ENCODE measurements at places on chromosomes 1 and 21. TPM values are rescaled to one million over a fixed set of nuclear protein-coding genes. Genes with fewer than 3 reads are reported as not detected.

DNA sequence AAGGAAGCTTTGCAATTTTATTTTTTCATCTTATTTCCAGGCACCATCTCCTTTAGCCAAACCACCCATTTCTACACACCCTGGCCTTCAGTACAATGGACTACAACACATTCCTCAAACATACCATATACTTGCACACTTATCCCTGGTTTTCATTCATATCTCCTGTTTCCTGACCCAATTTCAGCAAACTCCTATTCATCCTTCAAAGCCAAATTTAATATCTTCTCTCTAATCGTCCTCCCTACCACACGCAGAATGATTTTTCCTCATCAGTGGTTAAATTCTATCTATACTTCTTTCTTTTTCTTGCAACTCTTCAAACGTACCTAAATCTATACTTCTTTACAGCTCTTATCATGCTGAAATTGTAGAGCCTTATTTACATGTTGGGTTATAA lies 2.9 kb downstream of the DENND2C start:
- DNase-seq = no peak

GRCh38 chr1:96427616-96428015 lies 294.0 kb upstream of the PTBP2 start:
- no peak for DNase-seq

Gene PPIH
- polyA plus RNA-seq = 37.6 TPM

DNA sequence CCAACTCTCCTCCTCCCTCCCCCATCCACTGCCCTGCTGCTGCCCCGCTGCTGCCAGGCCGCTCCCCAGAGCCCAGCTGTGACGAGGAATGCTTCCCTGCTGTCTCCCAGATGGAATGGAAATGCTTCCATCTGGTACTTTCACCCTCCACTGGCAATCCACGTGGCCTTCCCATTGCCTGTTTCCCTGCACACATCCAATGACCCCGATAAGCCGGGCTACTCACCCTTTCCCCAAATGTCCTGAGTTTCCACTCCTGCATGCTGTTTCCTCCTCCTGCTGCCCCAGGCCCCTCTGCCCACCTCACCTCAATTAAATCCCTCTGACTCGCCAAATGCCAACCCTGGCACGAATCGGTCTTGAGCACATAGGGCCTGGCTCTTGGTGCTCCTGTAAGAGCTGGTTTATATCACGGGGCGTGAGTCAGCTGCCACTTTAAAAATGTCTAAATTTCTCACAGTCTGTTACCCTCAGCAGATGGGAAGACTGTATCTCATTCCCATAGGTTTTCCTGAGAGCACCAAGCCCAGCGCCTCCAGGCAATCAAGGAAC lies 36.4 kb downstream of the MRAP start:
- peak; percentile 19 for DNase-seq

Gene NBPF4
- not detected for polyA plus RNA-seq

Gene OR2L8
- polyA plus RNA-seq = not detected

- DNase-seq = no peak
These were observed 221.3 kb downstream of the MRPL39 start for GRCh38 chr21:25385911-25386474.

DNA sequence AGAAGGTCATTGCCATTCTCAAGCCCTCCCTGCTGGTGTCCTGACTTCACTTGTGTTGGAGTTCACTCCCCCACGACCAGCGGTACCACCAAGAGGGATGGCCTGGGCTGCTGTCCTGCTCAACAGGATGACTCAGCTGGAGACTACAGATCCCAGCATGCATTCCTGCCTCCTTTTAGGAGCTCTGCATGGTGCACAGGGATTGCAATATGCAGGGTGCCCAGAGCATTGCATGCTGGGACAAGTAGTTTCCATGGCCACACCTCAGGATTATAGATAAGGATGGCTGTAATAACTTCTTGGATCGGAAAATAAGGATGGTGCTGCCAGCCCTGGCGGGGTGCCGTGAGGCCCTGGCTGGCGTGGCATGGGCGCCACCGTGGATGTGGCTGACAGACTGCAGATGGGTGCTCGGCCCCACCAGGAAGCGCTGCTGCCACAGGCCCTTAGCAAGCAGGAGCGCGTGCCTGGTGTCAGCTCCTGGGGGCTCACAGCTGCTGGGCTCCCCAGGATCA lies 150.0 kb downstream of the CASZ1 start:
- no peak for DNase-seq

Measured in BJ (cell line).